Stimulated activated CD8-positive, alpha-beta memory T cell treated with anti-CD3 and anti-CD28 coated beads, Interleukin-4, amount 100 ng/mL, for 4 hours (primary cell): ENCODE measurements at places on chromosomes 5 and 9.

GRCh38 chr5:58750036-58750435 is 167.2 kb downstream of the RAB3C start:
- DNase-seq: no peak

GRCh38 chr9:20139763-20140290 is 351.0 kb upstream of the SLC24A2 start:
- DNase-seq: no peak

DNA sequence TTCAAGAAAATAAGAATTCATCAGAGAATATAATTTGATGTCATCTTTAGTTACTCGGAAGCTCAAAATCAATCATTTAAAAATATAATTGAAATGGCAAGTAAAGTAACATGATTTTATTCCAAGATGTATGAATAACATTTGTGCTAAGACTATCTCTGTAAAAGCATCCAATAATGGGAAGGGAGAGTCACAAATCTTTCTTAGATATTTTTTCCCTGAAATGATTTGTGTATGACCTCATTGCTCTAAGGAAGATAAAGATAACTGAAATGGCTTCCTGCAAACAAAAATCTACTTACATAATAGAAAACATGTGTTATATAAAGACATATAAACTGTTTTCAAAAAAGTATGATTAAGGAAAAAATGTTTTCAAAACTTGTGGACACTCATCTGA is 97.4 kb upstream of the FGF10 start:
- DNase-seq: no peak

GRCh38 chr5:92729088-92729487 is 851.9 kb downstream of the NR2F1-AS1 start:
- no peak for DNase-seq

GRCh38 chr9:78103971-78104433 is 72.4 kb upstream of the GNAQ start:
- DNase-seq: no peak

- no peak for DNase-seq
Observed at GRCh38 chr5:135040034-135040332, 6.0 kb upstream of the PITX1 start.

DNA sequence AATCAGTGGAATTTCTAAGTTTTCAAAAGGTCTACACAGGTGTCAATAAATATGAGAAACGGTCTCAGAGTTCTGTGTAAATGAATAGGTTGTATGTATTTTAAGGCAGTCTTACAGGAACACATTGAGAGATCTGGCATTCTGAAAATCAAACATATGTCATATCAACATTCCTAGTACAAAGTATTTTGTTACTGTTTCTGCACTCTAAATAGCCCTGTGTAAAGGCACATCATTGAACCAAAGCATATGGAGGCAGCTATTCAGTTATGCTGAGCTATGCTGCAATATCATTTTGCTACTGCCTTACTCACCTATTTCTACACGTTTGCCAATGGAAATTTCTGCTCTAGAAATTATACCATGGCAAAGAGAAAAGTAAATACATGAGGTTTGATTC is 379.1 kb downstream of the KIAA0825 start:
- no peak for DNase-seq

- DNase-seq: no peak
Observed at GRCh38 chr9:120942186-120943001, 15.8 kb upstream of the TRAF1 start.

GRCh38 chr5:177018341-177018740 is 4.2 kb upstream of the ZNF346 start:
- DNase-seq: no peak

DNA sequence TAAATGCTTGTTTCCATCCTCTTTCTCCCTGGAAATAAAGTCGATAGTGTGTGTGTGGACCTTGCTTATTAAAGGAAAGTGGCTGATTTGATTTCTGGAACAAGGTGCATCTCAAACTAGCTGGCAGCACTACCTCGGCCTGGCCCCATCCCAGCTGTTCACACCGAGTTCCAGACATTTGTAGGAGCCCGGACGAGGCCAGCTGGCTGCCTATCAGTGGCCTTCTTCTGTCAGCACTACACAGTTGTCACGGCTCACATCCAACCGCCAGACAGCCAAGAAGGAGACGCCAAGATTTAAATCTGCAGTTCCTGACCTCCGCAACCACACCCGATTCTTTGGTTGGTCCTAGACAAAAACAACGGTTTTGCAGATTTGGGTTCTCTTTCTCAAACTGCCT is 63.6 kb downstream of the PALM2AKAP2 start:
- no peak for DNase-seq

DNA sequence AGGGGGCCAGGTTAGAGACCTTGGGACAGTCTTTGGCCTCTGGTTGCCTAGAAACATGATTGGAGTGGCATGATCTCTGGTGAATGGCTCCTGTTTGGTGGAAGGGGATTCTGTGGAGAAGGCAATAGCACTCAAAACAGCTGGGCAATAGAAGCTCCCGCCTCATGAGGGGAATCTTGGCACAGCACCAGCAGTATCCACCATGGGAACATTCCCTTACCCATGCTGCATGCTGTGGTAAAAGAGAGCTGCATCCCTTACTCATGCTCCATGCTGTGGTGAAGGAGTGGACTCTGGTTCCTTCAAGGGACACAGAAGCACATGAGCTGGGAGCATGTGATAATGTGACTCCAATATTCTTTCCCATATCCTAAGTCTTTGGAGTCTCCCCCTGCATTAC is 160.6 kb downstream of the PJA2 start:
- DNase-seq: no peak

- no peak for DNase-seq
Observed at GRCh38 chr5:41876678-41877077, 6.5 kb upstream of the OXCT1 start.

DNA sequence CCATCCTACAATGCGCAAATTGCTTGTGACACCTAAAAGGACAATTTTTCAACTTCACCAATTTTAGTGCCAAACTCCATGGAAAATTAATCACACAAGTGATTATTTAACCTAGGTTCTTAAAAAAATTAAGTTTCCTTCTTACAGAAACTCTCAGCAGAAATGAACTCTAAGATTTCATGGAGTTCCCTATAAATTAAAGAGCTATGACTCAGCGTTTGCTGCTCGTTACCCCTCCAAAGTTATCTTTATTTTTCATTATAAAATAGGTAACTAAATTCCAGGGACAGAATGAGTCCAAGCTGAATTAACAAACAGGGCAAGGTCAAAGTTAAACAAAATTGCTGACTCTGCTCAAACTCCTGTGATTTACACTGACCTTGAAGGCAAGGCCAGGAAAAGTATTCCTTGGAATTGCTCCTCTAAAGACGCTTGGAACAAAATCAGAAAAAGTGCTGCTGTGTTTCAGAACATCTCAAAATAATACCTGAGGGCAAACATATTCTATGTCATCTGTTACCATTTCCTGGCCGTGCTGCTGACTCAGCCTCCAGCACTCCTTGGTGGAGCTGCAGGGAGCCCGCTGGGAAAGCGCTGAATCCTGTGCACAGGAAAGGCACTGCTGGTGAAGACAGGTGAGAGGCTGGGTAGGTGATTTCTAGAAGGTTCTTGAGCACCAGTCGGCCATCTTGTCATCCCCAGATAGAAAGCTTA is 2.5 kb upstream of the CMBL start:
- DNase-seq: no peak

DNA sequence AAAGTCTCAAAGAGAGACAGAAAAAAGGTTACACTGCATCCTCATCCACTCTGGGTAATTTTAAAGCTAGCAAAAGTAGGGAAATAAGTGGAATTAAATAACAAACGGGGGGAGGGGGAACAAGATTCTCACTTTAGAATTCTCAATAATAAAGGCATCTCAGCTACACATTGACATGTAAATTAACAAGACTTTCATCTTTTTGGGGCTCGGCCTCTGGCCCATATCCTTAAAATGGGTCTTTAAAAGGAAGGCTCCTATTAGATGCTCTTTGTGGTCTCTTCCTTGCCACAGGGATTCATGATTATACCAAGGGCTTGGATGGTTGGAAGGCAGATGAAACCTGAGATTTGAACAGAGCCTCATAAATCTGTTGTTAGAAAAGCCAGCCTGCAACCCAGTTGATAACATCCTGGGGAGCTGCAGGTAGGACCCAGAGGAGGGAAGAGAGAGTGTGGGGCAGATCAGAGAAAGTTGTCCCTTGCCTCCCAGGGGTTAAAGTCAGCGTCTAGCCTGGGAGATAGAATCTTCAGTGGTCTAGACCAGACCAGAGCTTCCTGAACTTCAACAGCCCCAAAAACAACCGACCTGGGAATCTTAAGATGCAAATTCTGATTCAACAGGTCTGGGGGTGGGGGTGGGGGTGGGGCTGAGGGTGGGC is 135.9 kb downstream of the GCNT1 start:
- DNase-seq: no peak

GRCh38 chr9:81470864-81471263 is 218.5 kb downstream of the TLE1 start:
- DNase-seq: no peak

DNA sequence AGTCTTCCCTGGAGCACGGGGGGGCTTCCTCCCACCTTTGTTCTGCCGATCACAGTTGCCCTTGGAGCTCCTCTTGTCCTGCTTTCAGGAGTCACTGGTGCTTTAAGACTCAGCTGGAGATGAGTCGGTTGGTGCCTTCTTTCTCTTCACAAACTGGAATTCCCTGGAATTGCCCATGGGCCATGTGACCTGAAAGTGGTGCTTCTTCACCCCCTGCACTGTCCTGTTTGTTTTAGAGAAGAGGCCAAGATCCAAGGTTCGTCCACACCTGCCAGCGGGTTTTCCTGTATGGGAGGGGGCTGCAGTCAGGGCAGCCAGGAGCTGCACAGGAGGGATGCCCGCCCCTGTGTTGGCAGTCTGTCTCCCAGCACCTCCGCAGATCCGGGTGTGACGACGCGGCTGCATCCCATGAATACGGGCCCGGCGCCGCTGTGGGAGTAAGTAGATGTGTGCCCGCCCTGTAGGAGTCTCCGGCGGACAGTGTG is 9.5 kb upstream of the MRPS2 start:
- no peak for DNase-seq

DNA sequence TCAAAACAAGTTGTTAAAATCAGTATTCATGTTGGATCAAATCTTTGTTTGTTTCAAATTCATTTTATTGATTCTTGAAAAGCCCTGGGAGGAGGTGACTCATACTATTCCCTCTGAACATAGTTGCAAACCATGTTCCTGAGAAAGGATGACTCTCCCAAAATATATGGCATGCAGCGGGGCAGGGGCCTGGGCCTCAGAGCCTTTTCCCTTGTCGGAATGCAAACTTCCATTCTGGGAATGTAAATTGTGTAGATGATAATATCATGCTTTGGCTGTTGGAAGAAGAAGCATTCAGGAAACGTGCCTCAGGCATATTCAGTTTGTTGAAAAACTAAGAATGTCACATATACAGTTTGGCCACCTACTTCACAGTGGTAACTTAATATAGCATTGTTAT is 242.0 kb downstream of the AUH start:
- no peak for DNase-seq

- DNase-seq: no peak
Observed at GRCh38 chr5:18797222-18797621, 1163.0 kb downstream of the TAF11L14 start.

DNA sequence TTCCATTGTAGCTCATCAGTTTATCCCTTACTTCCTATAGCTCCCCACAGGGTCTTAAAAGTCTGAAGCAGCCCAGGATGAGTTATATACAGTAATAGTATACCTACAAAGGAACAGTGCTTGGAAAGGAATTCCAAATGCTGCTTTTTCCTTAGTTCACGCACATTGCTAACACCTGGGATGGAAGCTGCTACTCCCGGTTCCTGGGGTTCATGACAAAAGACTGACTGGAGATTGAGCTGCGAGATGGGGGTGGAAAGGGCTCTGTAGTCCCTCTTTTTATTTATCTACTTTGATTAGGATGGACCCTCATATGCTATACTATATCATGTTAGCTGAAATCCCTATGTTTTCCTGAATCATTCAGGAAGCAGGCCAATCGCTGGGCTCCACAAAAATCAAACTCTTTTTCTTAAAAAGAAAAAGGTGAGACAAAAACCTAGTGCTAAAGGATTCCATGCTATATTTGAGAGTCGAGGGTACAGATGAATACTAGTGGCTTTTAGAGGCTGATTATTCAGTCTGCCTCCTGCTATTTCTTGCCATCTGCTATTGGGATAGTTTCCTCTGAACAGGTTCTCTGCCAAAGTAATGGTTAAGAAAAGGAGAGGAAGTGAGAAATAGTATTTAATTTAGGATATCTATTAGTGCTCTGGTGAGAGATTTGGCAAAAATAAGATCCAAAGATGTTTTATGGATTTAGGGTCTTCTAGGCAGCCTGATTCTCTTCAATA is 81.2 kb downstream of the MRPS27 start:
- no peak for DNase-seq

DNA sequence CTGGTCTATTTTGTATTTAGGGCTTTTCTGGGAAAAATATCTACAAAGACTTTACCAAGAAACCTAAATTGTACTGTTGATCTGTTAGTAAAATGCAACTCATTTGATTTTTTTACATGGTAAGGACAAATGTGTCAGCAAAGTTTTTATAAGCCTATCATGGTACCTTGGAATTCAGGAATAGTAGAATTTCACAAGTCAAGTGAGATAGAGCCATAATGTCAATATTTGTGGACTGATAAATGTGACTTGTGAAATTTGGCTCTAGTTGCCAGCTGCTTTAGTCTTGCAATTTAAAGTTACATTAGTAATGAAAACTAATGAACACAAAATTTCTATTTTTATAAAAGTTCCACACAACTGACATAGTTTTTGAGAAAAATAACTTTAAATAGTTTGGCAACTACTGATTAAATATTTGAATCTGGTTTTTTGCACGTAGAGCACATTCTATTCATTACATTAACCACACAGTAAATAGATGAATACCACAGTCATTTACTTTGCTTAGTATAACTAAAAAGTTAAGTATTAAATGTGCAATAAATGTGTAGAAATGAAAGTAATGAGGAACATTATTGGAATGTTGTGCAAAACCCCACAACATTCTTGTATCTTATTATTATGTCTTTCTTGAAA is 41.2 kb upstream of the RIOK2 start:
- no peak for DNase-seq

DNA sequence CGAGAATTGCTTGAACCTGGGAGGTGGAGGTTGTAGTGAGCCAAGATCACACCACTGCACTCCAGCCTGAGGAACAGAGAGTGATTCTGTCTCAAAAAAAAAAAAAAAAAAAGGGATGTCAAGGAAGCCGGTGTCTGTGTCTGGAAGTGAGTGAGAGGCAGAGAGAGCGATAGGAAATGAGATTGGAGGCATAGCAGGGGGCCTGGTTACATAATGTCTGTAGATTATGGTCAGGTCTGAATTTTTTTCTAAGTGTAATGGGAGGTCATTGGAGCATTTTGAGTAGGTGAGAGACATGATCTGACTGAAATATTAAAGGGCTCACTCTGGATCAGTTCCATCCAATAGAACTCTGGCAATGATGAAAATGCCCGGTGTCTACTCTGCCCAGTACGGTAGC is 40.4 kb upstream of the CTNNA1 start:
- no peak for DNase-seq

- DNase-seq: no peak
Observed at GRCh38 chr5:169178754-169179153, 122.2 kb downstream of the SLIT3 start.
